Occipital lobe (tissue), 3 donors: ENCODE measurements at places on chromosomes 13 and 19. TPM values are rescaled to one million over a fixed set of nuclear protein-coding genes. Genes with fewer than 3 reads are reported as not detected.

DNA sequence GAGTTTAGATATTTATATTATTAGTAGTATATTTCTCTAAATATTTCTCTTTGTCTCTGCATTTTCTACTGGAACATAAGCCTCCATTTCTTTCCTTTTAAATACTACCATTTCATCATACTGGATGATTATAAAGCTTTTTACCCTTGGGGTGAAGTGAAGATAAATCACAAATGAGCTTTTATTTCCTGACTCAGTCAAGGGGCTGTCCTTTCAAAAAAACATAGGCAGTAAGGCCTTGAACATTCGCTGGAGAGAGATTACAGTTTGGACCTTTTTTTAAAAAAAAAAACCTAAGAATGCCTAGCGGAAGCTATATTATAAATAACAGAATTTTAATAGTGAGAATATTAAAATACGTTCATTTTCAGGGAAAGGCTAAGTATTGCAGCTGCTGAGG, 268.8 kb upstream of the PCDH9 start:
- no peak for DNase-seq

DNA sequence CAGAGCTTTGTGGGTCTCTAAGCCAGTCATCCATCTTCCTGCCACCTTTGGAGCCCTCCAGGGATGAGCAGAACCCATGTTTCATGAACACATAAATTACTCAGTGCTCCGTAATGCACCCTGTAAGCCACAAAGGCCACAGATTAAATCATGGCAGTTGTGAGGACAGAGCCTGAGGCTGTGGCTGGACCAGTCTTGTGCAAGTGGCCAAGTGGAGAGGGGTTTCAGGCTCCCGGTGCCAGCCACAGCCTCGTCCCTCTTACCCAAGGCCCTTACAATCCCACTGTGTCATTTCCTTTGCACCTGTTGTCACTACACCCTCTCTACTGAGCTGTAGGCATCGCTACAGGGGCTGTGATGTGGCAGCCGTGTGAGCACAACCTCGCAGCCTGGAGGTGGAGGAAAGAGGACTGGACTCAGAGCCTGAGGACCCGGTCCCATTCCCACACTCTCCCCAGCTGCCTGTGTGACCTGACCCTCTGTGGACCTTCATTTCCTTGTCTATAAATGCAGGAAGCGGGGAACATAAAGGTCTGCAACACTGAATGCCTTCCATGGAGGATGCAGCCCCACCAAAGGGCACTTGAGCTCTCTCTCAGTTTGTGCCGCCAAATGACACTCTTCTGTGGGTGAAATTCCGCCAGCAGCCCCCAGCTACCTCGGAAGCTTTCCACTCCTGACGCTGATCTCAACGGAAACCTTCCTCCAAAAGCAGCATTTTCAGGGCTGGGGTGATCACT, 792.0 kb downstream of the UQCRFS1 start:
- no peak for DNase-seq

GRCh38 chr19:813219-814151, 8.3 kb downstream of the PLPPR3 start:
- no peak for DNase-seq

The CGB3 gene
- total RNA-seq, result not detected

The GAS6 gene
- 21.8 TPM for total RNA-seq

DNA sequence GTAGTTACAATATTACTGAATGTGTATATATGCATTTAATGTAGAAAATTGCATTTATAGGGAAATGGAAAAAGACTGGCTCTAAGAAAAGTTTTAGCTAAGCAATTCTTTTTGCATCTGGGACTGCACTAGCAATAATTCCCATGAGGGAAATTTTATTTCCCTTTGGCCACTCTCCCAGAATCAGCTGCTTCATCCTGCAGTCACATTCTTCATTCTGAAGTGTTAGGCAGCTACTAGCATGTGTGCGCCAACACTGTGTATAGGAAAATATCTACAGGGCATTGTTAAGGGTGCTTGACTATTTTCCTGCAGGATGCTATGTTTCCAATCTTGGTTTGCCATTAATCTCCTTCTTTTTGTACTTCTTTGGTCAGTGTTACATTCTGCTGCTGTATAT, 312.8 kb upstream of the PCDH20 start:
- no peak for DNase-seq

The SYNE4 gene
- total RNA-seq, result not detected

- peak; percentile 43 for DNase-seq
Observed at GRCh38 chr19:56105090-56105701, 15.9 kb downstream of the ZNF787 start.

The PLIN5 gene
- 2.0 TPM for total RNA-seq

DNA sequence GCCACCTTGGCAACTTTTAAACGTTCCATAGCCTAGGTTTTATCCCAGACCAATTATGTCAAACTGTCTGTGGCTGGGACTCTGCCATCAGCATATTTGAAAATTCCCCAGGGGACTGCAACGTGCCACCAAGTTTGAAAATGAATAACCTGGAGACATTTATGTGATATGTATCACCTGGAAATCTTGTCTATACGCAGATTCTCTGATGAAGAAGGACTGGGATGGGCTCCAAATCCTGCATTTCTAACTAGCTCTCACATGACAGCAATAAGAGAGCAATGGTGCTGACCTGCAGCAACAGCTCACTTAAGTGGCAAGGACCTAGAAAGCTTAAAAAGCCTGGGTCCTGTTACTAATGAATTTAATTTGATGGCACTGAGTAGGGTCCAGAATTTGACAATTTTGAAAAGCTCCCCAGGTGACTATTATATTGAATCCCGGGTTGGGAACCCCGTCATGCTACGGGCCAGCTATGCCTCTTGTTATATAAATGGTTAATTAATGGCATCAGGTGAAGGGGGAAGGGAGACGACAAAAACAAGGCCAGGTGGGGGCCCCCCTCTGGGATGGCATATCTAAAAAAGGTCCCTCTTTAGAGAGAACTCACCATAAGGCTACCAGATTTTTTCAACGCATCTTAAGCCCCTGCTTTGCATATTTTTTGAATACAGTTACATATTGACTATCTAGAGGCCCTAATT, 213.7 kb downstream of the ZIC5 start:
- DNase-seq, result no peak

DNA sequence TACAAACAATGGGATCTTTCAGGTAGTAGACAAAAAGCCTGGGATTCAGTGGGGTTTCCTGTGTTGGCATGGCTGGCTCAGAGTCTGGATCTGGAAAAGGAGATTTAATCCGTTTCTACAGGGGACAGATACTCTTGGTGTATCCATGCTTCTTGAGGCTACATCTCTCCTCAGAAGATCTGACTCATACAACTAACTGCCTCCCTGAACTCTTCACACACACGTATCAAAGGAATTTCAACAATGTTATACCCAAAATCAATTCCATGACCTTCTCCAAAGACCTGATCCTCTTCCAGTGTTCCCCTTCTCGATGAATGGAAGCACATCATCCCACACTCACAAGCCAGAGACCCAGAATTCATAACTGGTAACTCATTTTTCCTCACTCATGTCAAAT, 435.3 kb upstream of the NBEA start:
- DNase-seq, result no peak

DNA sequence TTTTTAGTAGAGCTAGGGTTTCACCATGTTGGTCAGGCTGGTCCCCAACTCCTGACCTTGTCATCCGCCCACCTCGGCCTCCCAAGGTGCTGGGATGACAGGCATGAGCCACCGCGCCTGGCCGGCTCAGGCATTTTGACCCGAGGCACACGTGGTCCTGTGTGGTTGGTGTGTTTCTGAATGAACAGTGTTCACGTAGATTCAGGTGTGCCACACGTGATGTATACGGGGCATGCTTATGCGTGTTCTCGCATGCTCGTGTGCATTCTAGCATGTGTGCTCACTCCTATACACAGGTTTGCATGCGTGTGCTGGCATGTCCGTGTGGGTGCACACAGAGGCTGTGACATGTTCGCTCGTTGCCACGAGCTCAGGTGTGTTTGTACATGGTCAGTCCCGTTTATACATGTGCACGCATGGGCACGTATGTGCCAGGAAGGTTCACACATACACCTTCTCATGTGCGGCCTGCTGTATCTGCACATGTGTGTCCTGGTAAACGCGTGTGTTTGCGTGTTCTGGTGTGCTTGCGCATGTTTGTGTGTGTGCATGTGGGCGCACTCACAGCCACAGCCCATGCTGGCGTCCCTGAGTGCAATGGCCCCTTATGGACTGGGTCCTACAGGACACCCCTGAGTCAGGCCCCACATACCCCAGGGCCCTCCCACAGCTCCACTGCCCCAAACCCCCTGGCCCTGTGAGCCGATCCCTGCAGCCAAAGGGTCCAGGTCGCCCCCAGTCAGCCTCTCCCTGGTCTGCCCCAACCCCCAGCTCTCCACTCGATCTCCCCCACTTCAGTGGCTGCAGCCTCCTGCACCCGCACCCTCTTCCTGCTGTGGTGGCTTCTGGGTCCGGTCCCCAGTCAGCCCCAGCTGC, 20.6 kb upstream of the TCF3 start:
- no peak for DNase-seq

DNA sequence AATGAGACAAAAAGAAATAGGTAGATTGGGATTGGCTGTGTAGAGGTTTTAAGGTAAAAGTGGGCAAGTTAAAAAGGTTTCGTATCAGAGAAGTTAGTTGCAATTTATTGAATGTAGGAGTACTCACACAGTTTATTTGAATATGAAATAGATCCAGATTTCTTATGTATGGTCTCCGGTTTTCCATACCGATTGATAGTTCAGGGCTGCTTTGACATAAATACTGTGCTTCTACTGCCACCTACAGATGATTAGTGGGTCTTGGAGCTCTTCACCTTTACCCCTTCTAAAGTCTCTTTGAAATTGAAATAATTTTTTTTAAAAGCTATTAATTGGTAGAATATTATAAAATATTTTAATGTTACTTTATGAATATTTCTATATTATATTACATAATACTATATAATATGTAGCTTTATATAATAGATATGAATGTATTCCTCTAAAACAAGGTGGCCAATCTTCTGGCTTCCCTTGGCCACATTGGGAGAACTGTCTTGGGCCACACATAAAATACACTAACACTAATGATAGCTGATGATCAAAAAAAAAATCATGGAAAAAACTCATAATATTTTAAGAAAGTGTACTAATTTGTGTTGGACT, 7.7 kb upstream of the GPR18 start:
- DNase-seq, result no peak

DNA sequence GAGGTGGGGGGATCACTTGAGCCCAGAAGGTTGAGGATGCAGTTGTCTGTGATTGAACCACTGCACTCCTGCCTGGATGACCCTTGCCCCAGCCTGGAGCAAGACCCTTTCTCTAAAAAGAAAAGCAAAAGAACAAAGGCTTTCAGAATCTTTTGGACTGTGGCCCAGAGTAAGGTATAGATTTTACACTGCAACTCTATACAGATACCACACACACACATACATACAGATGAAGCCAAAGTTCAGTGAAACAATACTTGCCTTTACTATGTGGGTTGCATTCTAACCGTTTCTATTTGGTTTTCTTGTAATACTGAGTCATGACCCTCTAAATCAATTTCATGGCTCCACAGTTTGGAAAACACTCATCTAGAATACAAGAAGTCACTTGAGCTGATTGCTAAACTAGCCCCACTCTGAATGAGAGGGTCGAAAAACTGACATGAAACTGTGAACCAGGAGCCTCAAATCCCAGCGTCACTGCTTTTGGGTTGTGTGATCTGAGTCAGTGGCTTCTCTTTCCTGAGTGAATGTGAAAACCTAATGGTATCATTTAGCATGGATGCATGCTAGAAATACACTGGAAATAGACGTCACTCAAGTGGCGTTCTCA, 756.1 kb downstream of the UQCRFS1 start:
- no peak for DNase-seq

DNA sequence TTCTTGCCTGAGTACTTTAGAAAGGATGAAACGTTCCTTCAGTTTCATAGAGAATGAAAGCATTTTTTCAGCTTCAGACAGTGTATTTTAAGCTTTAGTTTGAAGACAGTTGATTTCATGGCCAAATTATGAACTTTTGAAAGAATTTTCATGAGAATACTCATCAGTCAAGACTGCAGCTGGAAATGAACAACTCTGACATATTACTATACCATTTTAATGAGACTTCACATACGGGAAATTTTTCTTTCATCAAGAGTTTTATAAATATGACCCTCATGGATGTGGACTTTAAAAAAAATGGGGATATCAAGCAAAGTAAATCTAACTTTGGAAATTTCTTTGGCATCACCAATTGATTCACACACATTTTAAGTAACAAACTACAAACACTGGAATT, 6.4 kb downstream of the LATS2 start:
- no peak for DNase-seq

DNA sequence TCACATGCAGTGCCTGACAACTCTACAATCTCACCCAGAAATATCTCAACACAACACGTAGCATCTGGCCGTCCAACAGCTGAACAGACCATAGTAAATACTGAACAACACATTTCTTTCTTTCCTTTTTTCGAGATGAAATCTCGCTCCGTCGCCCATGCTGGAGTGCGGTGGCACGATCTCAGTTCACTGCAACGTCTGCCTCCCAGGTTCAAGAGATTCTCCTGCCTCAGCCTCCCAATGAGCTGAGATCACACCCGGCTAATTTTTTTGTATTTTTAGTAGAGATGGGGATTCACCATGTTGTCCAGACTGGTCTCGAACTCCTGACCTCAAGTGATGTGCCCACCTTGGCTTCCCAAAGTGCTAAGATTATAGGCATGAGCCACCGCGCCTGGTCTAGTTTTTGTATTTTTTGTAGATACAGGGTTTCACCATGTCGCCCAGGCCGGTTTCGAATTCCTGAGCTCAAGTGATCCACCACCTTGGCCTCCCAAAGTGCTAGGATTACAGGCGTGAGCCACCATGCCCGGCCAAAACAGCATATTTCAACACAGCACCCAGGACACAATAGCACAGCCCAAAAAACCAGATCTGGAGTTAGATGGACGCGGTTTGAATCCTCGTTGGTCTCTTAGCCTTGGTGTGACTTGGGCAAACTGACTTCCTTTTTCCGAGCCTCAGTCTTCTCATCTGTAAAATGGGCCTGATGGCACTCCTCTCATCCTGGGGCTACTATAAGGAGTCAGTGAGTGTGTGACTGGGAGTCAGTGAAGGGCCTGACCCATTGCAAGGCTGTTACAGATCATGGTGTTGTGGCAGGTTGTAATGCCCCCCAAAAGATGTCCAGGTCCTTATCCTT, 22.6 kb downstream of the CYP2A6 start:
- no peak for DNase-seq

The DMKN gene
- 0.94 TPM for total RNA-seq

DNA sequence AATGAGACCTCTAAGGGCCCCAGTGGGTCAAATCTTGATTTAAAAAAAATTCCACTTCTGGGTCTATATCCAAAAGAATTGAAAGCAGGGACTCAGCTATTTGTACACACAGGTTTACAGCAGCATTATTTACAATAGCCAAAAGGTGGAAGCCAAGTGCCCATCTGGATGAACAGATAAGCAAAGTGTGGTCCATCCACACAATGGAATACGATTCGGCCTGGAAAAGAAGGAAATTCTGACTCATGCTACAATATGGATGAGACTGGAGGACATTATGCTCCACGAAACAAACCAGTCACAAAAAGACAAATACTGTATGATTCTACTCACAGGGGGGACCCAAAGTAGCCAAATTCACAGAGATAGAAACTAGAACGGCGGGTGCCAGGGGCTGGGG, 76.7 kb downstream of the CACNA1A start:
- DNase-seq, result no peak
